Hippocampal formation (tissue), 2 donors: ENCODE measurements at places on chromosomes 16 and 17.

- DNase-seq: no peak
Observed at GRCh38 chr16:14004031-14004728, 66.9 kb upstream of the MRTFB start.

GRCh38 chr16:55605754-55606336, 39.4 kb downstream of the CAPNS2 start:
- no peak for DNase-seq

DNA sequence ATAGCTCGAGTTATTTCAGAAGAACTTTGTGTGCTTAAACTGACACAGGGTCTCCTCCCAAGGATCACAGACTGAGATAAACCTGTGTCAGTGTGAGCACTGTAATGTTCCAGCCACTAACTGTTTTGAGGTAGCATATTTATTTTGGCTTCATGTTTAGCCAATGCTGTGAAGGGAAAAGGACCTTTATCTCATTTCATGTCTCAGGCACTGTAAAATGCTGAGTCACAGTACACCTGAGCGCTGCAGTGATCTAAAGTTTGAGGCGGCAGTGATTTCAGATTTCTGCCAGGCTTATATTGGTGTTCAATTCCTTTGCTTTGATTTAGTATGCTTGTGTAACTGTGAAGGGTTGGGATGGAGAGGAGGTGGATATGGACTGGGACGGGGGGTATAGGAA, 3.1 kb upstream of the DNAJA2 start:
- DNase-seq: no peak

- no peak for DNase-seq
Observed at GRCh38 chr17:82228278-82228841, 482 bp upstream of the SLC16A3 start.

GRCh38 chr17:19305256-19305655, 57.3 kb downstream of the B9D1 start:
- no peak for DNase-seq

GRCh38 chr17:29825604-29826003, 104.4 kb downstream of the SSH2 start:
- DNase-seq: no peak

DNA sequence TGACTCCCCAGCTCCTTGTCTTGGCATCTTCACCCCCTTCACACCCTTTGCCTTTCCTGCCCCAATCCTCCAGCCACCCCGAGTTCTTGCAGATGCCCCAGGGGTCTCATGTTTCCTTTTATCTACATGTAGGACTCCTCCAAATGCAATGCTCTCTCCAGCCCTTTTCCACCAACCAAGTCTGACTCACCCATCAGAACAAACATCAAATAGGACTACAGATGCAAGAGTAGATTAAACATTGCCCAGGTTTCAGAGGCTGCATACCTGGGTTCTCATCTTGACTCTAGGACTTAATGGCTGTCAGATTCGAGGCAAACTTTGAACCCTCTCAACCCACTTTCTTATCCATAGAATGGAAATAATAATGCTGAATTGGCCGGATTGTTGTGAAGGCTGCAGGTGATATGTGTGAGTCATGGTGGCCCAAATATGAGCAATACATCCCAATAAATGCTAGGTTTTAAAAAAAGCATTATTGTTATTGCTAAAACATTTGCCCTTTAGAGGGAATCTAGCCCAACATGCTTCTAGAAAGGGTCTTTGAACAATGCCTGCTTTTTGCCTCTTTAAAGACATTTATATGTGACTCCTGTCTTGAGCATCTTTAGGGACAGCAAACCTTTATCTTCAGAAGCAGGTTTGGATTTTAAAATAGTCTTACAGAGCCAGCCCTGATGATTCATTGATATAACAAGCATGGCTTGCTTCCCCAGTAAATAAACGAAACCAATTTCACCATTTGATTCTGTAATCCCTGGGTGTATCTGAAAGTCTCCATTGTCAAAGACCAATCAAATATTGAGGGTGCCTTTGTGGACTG, 310.1 kb downstream of the FOXL1 start:
- no peak for DNase-seq

GRCh38 chr16:82456683-82457082, 170.1 kb upstream of the CDH13 start:
- no peak for DNase-seq

GRCh38 chr16:8293413-8293812, 296.9 kb downstream of the TMEM114 start:
- no peak for DNase-seq

- no peak for DNase-seq
Observed at GRCh38 chr16:81560979-81561657, 116.5 kb downstream of the CMIP start.

DNA sequence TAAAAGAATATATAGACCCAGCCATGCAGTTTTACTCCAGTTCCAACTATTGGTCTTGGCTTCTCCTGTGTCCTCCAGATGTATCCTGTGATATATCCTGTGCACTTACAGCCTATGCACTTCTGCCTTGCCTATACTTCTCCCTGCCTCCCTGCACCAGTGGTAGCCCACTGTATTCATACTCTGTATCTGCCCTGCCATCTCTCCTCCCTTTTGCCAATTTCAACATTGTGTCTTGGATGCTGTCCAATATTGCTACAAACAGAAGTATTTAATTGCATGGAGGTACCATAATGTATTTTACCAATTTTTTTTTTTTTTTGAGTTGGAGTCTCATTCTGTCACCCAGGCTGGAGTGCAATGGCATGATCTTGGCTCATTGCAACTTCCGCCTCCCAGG, 242.7 kb downstream of the HAPSTR1 start:
- DNase-seq: no peak

DNA sequence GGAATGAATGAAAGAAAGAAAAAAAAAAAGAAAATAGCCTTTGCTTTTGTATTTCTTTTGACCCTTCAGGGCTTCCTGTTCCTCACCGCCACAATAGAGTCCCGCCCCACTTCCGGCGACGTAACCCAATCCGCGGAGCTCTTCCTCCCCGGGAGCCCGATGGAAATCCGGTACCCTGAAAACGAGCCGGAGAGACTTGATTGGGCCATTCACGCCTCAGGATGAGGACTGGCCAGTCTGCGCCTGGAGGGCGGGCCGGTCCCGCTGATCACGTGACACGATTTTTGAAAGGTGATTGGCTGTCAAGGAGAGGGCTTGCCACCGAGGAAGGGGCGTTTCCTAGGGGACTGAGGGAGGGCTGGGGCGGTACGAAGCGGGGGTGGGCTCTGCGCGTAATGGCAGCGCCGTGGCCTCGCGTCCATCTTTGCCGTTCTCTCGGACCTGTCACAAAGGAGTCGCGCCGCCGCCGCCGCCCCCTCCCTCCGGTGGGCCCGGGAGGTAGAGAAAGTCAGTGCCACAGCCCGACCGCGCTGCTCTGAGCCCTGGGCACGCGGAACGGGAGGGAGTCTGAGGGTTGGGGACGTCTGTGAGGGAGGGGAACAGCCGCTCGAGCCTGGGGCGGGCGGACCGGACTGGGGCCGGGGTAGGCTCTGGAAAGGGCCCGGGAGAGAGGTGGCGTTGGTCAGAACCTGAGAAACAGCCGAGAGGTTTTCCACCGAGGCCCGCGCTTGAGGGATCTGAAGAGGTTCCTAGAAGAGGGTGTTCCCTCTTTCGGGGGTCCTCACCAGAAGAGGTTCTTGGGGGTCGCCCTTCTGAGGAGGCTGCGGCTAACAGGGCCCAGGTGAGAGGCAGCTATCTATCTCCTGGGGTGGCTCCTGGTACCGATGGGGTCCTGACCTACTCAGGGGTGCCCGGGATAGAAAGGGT, at the start of the genes PSME3IP1 and RSPRY1:
PSME3IP1 (minus strand) TSS at position 95 of the 927 bp plus-strand sequence. CDS start 12,185 bp downstream, outside the sequence.
RSPRY1 (plus strand) TSS at position 385 of the 927 bp plus-strand sequence. CDS start 18,330 bp downstream, outside the sequence.
- DNase-seq: peak; percentile 100

GRCh38 chr16:78761427-78761826, 662.0 kb downstream of the WWOX start:
- DNase-seq: no peak
